Activated CD4-positive, alpha-beta T cell treated with anti-CD3 and anti-CD28 coated beads for 1 hour (primary cell): ENCODE measurements at places on chromosomes 2 and 18.

DNA sequence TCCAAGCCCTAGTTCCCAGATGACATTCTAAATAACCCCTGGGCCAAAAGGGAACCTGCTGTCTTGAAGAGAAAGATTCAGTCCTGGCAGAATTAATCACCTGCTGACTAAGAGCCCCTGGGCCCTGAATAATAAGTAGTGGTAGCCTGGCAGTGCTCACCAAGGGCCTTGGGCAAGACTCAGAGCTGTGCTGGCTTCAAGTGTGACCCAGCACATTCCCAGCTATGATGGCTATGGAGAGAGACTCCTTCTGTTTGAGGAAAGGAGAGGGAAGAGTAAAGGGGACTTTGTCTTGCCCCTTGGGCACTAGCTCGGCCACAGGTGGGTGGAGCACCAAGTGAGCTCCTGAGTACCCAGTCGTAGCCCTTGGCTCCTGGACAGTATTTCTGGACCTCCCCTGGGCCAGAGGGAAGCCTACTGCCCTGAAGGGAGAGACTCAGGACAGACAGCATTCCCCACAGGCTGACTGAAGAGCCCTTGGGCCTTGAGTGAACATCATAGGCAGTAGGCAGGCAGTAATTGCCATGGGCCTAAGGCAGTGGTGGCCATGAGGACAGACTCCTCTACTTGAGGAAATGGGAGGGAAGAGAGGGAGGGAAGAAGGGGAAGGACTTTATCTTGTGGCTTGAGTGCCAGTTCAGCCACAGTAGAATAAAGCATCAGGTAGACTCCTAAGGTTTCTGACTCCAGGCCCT is 40.0 kb upstream of the INPP4A start:
- no peak for DNase-seq

DNA sequence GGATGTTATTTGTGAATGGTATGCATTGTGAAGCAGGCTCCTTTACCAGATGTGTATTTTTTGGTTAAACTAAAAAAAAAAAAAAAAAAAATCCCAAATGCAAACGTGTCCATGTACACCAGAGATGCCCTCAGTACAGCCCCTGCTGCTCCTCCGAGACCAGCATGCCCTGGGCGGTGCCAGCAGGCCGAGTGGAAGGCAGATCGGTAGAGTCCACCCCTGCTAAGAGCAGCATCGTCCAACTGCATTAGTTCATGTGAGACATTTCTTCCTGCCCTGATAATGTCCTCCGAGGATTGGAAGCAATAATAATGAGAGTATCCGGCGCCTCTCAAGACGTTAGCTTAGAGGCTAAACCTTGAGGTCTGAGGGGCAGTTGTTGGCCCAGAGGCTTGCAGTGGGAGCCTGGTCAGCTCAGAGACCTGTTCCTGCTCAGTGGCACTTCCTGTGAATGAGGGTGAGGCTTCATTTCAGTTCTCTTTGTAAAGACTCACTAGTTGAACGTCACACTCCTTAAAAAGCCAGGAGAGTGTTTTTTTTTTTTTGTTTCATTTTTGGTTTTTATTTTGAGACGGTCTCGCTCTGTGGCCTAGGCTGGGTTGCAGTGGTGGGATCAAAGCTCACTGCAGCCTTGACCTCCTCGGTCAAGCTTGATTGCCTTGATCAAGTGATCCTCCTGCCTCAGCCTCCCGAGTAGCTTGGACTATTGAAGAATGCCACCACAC is 5.6 kb downstream of the SLC66A3 start:
- no peak for DNase-seq

- DNase-seq = no peak
Observed at GRCh38 chr2:62158444-62159121, 37.3 kb upstream of the B3GNT2 start.

DNA sequence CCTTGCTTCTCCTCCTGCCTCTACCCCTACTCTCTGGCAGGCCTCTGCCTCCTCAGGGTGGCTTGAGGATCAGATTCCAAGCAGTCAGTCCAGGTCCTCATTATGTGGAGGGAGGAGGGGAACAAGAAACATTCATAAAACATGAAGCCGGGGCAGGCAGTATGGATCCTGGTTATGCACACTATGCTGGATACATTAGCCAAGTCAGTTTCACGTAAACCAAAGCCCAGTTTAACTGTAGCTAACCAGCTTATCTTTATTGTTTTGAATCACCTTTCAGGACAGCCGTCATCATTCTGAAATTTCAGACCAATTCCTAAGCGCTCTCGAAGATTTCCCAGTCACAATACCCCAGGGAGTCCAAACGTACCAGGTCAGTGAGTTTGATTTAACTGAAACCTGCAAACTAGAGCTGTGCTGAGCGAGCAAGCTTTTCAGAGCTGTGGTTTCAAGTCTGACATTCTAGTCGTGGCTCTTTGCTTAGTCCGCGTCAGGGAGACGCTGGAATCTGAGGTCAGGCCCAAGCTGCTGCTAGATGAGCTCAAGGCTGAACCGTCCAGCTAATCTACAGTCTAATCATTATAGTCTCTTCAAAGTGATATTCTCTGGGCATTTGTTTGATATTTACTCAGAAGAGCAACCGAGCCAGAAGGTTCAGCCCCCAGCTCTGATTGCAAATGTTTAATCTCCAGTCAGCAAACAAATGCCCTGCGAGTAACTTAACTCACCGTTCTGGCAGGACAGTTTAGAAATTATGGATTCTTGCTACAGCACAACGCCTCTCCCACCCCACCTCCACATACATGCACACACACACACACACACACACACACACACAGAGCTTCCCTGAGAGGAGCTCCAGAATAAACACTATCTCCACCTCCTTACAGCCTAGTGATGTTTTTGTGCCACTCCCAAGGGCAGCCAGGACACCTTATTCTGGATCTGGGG is 63.8 kb upstream of the BZW1 start:
- no peak for DNase-seq
